NCI-H2171 (cell line): ENCODE measurements at places on chromosomes 2 and 18.

DNA sequence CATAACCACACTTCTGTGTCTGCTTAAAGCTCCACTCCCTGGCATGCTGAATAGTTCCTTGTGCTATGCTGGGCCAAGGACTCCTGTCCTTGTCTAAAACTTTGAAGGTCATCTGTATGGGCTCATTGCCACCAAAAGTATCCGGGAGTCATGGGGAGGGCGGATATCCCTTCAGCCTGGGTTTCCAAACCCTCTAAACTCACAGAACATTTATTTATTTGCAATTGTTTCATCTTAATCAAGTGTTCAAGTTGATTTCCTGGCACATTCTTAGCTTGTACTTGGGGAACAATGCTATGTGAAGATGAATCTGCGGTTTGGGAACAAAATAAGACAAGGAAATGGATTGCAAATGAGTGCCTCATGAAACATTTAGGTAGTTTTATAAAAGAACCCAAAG is 1.8 kb downstream of the NOSTRIN start:
- no peak for DNase-seq

DNA sequence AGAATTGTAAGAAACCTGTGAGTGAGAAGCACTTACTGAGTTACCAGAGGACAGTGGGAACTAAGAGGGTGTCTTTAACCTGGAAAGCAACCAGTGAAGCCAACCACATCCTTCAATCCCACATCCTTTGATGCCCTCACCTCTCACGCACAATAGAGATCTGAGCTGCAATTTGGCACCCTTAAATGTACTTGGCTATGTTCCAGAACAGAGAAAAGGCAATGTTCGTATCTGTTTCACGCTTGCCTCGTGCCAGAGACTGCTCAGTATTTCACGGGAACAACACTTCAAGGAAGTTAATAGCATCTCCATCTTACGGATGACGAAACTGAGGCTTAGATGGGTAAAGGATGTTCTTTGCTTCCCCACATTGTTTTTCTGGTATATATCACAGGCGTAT is 167.4 kb downstream of the DPP10 start:
- DNase-seq = no peak

DNA sequence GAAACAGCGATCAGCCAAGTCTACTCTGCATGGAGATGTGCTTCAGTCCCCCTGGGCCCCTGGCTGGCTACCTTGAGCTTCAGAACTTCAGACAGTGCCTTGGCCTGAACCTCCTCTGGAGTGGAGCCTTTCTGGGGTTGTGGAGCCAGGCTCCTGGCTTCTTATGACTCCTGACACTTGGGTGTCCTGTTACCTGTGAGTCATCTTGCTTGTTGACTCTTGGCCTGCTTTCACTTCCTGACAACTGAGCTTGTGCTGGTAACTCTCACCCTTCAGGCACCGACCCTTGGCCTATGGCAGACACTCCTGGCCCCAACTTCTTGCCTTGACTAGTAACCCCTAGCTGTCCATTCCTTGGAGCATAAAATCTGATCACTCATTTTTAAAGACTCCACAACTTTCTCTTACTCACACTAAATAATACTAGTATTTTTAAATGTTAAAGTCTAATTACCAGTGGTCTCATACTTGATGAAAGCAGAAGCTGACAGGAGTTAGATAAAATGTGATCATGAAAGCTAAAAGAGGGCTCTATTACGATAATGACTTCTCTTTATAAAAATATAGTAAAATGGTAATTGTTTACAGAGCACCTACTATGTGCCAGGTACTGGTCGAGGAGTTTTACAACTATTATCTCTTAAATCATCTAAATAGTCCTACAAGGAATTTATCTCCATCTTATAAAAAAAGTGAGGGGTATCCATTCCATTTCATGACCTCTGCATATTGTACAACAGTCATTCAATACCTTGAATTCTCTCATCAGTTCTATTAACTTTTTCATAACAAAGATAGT is 46.3 kb upstream of the VIT start:
- DNase-seq = no peak

- DNase-seq = no peak
Observed at GRCh38 chr2:168819050-168819715, 16.7 kb downstream of the NOSTRIN start.

DNA sequence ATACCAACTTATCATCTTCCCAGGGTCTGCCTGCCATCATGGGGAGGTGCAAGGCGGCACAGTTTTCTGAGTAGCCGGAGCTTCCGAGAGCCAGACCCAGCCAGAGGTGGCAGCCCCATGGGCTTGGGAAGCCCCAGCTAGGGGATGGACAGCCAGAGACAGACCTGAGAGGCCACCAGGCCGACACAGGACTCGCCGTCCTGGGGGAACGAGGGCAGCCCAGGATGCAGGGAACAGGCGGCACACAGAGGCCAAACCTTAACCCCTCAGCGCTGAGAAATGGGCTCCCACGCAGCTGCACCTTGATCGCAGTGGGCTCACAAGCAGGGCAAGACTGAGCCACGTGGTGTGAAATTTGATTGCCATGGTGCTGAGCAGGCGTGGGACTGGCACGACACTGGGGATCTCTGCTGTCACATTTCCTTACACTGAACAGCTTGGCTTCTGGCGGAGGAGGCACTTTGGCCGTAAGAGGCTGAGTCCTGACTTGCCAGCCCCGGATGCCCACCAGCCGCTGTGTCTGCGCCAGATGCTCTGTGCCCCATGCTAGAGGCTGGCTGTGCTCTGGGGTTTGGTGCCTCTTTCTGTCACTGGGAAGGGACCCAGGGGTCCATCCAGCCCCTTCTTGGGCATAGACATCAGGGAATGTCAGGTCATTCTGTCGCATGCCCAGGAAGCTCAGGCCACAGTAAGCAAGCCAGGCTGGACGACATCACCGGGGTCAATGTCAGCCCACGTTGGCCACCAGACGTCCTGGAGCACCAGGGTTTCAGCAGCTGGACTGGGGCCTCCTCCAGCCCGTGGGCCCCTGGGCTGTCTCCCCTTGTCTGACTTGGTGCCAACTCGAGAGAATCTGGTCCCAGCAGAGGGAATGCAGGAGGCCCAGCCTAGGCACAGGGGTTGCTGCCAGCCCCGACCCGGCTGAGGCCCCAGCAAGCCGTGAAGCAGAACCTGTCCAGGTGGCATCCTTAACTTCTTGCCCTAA is 312.1 kb upstream of the MYT1L start:
- DNase-seq = peak; percentile 38

GRCh38 chr18:62186499-62186773 is 420 bp downstream of the PIGN start:
- DNase-seq = peak; percentile 40

- DNase-seq = no peak
Observed at GRCh38 chr18:61998957-61999356, 106.2 kb upstream of the RNF152 start.

DNA sequence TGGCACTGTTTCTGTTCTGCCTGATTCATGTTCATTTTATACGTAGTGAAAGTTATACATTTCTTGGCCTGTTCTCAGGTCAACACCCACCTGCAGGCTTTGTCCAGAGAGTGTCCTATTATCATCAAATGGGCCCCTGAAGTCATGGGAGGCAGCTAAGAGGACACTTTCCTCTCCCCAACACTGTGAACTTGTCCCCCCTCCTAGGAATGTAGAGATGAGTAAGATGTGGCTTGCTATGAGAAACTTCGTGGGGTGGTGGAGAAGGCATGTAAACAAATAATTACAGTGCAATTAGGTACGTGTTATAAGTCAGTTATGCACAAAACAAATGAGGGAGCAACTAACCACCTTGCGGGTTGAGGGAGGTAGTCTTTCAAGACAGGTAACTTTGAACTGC is 57.9 kb downstream of the COL4A3 start:
- no peak for DNase-seq

DNA sequence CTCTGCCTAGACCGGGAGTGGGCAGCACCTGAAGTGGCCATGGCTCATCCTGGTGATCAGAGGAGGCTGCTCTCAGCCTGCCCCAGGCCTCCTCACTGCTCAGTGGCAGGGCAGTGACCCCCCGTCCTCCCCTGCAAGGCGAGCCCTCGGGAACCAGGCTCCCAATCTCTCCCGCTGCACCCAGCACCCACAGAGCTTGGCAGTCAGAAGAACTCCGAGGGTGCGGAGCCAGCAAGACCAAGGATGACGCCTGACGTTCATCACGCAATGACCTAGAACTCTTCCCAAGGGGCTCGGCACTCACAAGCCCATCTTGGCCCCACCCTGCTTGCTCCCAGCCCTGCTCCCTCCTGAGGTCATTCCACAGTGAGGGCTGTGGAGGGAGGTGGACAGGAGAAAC is 189.8 kb upstream of the SALL3 start:
- no peak for DNase-seq

GRCh38 chr18:77762014-77762413 is 512.4 kb downstream of the GALR1 start:
- no peak for DNase-seq

DNA sequence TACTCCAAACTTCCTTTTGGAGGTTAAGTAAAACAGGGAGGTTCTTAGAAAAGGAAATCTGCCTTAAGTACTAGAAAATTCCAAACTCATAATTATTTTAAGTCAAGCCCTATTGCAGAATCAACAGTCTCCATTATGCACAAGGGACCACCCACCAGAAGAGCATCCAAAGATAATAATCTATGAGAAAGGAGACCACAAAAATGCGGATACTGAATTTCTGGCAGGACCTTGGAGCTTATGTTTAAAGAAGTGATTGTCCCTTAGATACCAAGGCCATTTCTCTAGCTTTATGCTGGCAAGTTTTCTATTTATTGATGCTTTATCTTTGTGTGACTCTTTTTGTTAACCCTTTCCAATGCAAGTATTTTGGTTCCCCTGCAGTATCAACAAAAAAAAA is 404.0 kb upstream of the MMADHC start:
- DNase-seq = no peak

DNA sequence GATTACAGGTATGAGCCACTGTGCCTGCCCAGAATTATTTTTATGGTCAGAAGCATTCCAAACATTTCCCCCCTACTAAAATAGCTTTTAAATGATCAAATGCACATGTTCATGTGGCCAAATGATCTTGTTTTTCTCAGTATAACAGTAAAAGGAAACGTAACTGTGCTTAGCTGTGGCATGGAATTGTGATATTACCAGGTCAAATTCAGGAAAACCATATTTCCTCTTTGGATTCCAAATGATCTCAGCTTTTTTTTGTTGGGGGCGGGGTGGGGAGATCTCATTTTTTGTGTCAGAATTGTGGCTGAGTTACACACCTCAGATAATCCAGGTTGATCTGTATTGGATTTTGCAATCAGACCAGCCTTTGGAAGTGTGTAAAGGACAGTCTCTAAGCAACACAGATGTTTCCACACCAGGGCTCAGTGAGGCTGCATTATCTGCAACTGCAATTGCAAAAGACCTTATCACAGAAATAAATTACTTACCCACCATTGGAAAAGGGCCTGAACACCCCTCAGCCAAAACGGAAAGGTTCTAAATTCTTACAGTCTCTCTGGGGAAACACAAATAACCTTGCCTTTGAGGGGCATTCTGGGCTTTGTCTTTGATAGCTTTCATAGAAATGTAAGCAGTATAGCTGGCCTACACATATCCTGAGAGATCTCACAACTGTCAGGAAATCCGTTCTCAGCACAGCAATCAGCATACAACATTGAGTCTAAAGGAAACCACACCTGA is 8.4 kb downstream of the CASP10 start:
- DNase-seq = no peak

DNA sequence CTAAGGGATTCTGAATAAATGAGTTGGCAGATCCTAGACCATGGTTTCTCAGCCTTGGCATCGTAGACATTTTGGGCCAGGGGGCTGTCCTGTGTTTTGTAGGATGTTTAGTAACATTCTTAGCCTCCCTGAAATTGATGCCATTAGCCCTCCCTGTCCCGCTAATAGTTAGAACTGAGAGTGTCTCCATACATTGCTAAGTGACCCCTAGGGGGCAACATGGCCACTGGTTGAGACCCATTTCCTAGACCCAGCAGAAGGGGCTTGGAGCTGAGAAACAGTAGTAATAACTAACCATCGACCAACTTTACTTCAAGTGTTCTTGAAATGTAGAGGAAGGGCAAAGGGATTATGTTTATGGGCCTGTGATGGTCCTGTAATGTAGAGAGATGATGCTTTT is 40.8 kb downstream of the KCMF1 start:
- no peak for DNase-seq

DNA sequence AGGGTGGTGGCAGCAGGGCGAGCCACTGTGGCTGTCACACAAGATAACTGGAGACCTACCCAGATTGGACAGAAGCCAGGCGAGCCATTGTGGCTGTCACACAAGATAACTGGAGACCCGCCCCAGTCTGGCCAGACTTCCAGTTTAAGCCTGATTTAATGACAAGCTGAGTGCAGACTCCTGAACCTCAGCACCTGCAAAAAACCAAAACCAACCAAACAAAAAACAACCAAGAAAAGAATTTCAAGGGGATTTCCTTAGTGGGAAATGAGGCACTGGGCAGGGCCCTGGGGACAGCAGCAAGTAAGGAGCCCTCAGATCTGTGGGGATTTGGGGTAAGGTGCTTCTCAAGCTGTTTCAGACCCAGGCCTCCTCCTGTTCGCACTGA is 95.2 kb upstream of the BOD1L2 start:
- no peak for DNase-seq

- DNase-seq = no peak
Observed at GRCh38 chr2:178230396-178230795, 36.1 kb downstream of the OSBPL6 start.

- DNase-seq = no peak
Observed at GRCh38 chr2:40101131-40101575, 322.1 kb upstream of the THUMPD2 start.

DNA sequence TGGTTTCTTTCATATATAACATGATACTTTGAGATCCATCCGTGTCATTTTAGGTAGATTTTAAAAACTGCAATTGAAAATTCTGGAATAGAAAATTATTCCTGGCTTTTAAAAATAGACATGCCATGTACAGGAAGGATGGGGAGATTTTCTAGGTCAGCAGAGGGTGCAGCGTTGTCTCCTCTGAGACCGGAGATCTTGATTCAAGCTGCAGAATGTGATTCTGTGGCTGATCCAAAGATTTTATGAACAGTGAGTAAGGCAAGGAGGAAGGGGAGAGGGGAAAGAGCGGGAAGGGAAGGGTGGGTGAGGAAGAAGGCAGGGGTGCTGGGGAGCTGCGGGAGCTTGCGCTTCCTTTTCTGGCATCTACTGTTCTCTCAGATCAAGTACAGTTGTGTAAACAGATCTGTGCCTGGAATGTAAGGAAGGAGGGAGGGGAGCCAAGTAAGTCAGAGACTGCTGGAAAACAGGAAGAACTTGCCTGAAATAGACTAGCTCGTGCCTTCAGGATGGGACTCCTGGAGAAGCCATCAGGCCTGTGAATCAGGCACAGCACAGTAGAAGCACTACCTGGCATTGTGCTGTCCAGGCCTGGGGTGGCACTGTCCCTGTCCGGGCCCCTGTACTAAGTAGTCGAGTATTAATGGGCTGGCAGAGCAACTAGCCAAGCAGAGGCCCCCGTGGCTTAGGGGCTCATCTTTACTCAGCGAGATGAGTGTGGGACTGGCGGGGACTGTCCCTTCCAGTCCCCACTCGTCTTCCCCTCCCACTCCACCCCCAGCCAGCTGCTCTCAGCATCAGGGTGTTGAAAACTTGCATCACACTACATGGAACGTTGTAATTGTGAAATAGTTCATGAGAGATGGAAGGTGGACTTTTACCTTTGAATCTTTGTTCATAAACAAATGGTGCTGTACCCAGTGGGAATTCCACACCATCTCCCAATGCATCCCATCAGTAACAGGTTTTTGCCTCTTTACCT is 163.5 kb downstream of the UXS1 start:
- DNase-seq = no peak
